ENCODE measurements at places on chromosomes 3 and 15. TPM values are rescaled to one million over a fixed set of nuclear protein-coding genes. Genes with fewer than 3 reads are reported as not detected.

The SEMA3G gene
- total RNA-seq, result 2.7 TPM

The DUOXA2 gene
- total RNA-seq, result 10.4 TPM

The LYZL4 gene
- total RNA-seq, result not detected

The NOX5 gene
- total RNA-seq, result 0.44 TPM

The COL6A5 gene
- total RNA-seq, result 0.16 TPM

The ALDH1A2 gene
- 1.8 TPM for total RNA-seq

The CSK gene
- 77.1 TPM for total RNA-seq

The SEMA6D gene
- 0.92 TPM for total RNA-seq

The CYB561D2 gene
- total RNA-seq, result 15.5 TPM

DNA sequence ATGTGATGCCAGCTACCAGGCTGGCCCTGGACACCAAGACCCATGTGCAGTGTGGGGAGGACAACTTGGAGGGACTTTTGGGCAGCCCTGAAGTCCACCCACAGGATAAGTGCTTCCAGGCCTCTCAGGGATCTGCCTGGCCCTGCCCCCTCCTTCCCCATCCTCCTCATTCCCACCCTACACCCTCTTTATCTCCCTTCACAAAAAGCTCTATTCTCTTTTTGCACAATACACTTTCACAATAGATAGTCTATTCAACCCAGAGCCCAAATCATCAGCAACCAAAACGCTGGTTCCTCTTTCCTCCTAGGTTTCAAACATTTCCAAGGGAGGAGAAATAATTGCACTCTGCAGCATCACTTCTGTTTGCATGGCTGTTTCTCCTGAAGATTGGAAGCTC is 7.8 kb upstream of the ZNF710 start:
- ATAC-seq, result peak; percentile 24

GRCh38 chr3:30707825-30708224 is 101.4 kb downstream of the TGFBR2 start:
- no peak for ATAC-seq

DNA sequence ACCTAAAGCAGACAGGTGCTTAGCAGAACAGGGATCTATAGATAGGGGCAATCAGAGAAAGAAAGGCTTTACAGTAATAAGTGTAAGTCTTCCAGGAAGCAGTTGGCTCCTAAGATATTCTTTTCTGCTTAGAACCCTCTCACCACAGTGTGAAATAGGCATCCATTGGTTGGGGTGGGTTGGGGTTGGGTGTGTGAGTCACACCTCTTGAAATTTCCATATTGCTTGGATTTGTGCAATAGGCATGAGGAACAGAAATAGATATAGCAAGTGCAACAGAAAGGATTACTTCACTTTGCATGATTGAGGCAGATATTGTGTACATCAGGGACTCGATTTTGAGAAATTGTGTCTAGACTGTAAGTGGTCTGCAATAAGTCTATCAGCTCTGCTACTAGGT is 200.1 kb upstream of the GAP43 start:
- ATAC-seq, result no peak

- ATAC-seq, result no peak
Measured at GRCh38 chr15:25741256-25741580, 121.9 kb downstream of the ATP10A start.

- ATAC-seq, result no peak
Measured at GRCh38 chr15:81294516-81294880, 29.4 kb downstream of the STARD5 start.

- no peak for ATAC-seq
Measured at GRCh38 chr3:46420931-46421330, 13.9 kb downstream of the CCRL2 start.

DNA sequence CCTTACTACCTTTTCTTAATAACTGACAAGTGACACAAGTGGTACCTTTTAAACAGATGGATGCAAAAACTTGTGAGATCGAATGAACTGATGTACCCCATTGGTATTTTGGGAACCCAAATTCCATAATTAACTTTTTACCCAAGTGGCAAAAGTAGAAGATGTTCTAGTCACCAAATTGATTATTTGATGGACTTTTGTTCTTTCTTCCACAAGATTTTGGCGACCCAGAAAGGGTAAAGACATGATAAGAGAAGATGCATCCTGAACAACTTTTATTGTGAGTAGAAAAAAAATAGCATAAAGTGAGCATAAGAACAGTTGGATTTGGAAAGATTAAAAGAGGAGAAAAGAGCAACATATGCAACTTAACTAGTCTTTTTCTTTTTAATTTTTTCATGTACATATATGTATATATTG is 159.5 kb downstream of the TIGIT start:
- ATAC-seq, result no peak

GRCh38 chr15:51286816-51287215 is 51.6 kb downstream of the CYP19A1 start:
- no peak for ATAC-seq

- ATAC-seq, result no peak
Measured at GRCh38 chr3:30297112-30297511, 309.3 kb upstream of the TGFBR2 start.

GRCh38 chr3:15636028-15636709 is 34.6 kb downstream of the BTD start:
- peak; percentile 69 for ATAC-seq

DNA sequence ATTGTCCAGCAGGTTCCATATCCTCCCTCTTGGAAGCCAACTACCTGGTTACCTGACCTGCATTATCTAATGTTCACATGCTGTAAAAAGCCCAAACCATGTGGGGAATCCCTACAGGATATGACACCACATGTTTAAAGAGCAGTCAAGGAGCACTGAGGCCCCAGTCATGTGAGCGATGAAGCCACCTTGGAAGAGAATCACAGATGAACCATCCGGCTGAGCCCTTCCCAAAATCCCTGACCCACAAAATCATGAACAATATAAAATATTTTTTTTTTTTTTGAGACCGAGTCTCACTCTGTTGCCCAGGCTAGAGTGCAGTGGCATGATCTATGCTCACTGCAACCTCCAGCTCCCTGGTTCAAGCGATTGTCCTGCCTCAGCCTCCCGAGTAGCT is 10.6 kb upstream of the ANKDD1A start:
- no peak for ATAC-seq

- ATAC-seq, result no peak
Measured at GRCh38 chr3:111311126-111311525, 230.9 kb upstream of the CD96 start.

GRCh38 chr15:99729920-99730319 is 3.3 kb downstream of the LYSMD4 start:
- ATAC-seq, result no peak

DNA sequence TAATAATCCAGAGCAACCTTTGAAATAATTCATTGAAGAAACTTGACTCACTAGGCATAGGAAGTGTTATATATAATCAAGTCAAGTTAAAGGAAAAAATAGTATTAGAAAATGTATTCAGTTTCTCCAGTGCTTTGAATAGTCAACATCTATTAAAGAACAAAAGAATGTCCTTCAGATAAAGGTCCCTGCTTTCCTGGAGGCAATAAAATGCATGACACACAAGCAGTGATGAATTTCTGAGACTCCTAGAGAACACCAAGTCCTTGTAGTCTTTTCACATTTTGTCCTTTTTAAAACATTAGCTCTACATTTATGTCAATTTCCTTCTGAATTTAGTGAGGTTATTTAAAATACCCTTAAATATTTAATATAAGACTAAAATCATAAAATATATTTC is 695.5 kb downstream of the EPHA3 start:
- no peak for ATAC-seq

DNA sequence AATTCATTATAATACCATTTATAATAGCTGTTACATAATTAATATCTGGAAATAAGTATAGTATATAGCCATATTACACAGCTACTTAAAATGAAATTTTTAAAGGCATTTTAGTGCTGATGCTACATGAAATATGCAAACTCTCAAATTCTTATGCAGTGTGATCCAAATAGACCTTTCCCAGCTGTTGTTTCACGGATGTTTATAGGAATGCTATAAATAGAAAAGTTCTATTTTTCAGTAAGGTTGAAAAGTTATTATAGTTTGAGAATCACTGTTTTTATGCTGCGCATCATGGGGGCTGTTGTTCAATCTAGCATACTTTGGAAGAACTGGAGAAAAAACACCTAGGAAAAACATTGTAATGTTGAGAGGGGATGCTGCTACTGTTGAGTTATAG is 147.7 kb upstream of the TRIM42 start:
- ATAC-seq, result no peak

GRCh38 chr3:126971891-126972351 is 11.0 kb upstream of the PLXNA1 start:
- ATAC-seq, result peak; percentile 31

DNA sequence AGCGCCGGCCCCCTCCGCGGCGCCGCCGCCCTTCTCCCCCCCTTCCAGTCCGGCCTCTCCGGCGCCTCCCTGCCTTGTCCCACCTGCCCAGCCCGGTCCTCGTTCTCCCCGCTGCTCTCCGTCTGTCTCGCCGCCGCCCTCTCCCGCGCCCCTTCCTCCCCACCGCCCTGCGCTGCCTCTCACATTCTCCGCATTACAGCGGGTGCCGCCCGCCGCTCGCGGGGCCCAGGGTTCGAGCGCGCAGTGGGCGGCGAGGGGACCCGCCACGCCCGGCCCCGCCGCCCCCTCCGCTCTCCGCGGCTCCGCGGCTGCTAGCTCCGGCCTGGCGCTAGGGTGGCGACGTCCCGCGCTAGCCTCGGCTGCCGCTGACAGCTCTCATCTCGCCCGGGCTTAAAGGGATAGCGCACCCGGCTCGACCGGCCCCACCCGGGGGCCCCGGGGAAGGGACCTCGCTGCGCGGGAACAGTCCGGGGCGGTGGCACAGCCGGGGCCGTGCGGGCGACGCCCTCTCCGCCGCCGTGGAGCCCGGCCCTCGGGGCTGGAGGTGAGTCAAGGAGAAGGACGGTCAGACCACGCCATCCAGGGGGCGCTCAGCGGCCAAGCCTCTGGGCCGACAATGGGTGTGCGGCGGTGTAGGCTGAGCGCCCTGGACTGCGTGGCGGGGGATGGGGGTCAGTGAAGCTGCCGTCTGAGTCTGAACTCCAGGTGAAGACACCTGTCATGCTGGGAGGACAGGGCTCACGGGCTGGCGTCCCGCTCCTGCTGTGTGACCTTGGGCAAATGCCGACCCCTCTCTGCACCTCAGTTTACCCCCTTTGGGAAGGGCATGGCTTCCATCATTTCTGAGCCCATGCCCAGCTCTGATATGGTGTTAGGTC is 187.4 kb upstream of the LINGO1 start:
- ATAC-seq, result peak; percentile 47

DNA sequence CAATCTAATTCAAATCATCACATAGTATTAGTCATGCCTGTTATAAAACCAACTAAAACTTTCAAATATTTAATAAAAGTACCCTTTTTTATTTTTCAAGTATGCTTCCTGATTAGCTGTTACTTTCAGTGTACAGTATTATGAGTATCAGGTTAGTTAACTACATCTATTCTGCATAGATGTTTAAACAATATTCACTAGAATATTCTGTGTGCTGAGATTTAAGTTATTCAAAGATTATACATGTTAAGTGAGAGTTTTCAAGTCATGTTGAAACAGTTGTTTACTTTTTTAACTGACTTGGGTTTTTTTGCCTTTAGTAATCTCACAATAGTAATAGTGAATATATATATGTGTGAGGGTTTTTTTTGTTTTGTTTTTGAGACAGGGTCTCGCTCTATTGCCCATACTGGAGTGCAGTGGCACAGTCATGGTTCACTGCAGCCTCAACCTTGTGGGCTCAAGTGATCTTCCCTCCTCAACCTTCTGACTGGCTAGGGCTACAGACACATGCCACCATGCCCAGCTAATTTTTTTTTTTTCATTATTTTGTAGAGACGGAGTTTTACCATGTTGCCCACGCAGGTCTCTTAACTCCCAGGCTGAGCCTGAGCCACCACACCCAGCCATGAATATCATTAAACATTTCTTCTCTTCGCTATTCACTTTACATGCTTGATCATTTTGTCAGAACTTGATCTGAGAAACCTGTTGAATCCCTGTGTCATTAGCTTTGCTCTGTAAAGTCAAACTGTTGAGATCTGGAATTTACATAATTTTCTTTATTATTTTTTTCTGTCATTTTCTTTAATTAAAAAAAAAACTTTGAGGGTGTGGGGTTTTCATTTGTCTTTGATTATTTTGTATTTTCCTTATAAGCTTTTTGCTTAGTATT is 286.2 kb upstream of the UBE2E1 start:
- ATAC-seq, result no peak

DNA sequence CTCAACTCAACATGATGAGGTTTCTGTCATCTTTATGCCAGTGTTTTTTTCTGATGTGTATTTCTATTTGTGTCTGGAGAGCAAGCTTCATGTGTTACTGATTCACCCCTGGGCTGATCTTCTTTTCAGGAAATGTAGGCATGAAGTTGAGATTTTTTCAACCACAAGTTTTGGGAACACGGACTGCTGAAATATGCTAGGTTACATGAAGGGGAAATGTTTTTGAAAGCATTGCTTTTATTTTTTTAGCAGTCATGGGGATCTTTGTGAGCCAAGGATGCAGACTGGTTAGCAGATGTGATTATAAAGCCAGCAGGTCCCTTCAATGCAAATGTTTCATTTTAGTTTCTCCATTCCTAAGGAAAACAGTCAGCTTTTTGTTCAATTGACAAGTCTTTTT is 219.3 kb upstream of the COL8A1 start:
- no peak for ATAC-seq

DNA sequence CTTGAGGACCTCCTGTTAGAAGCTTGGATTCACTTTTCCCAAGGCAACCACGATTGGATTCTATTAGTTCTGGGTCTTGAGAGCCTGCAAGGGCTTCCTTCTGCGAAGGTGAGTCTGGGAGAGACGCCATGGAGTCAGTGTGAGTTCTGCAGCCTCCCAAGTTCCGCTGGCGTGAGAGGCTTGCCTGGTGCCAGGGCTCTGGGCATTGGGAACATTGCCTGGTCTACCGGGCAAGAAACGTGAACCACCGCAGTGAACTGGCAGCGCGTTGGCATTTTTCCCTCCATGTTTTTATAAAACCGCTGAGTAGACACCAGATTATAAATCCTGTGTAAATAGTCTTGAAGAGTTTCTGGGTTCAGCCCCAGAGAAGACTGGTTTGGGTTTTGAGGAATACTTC is 160.9 kb downstream of the IGF1R start:
- ATAC-seq, result peak; percentile 10

GRCh38 chr3:169618894-169619792 is 44.4 kb downstream of the MECOM start:
- no peak for ATAC-seq

DNA sequence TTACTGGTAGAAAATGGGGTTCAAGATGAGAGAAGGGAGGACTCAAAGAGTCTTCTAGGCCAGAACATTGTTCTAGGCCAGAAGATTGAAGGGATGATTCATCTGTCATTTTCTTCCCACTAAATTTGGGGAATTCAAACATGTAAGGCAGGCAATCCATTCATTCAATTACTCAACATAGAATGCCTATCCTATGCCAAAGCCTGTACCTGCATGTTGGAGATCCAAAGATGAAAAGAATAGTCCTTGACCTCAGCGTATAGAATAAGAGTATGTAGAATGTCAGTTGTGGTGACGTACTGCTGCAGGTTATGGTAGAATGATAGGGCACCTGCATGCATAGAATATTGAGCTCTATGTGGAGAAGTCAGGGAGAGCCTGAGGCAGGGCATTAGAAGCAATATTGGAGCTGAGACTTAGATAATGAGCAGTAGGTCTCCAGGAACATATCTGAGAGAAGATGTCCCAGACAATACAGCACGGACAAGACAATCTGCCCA is 49.7 kb downstream of the STAC start:
- ATAC-seq, result no peak

Measured in esophagus mucosa (tissue), 1 donor.